ENCODE measurements at places on chromosomes 1 and 21. TPM values are rescaled to one million over a fixed set of nuclear protein-coding genes. Genes with fewer than 3 reads are reported as not detected.

The DMBX1 gene
- 0.54 TPM for total RNA-seq

The FCRLA gene
- total RNA-seq: not detected

The GPR25 gene
- not detected for total RNA-seq

The FAM72B gene
- 43.6 TPM for total RNA-seq

The ZFP69 gene
- total RNA-seq: 4.9 TPM

The KCNJ9 gene
- 0.06 TPM for total RNA-seq
